ENCODE measurements at places on chromosomes 1 and 21.

- DNase-seq: no peak
Observed at GRCh38 chr1:46673749-46674182, 2.1 kb downstream of the TEX38 start.

DNA sequence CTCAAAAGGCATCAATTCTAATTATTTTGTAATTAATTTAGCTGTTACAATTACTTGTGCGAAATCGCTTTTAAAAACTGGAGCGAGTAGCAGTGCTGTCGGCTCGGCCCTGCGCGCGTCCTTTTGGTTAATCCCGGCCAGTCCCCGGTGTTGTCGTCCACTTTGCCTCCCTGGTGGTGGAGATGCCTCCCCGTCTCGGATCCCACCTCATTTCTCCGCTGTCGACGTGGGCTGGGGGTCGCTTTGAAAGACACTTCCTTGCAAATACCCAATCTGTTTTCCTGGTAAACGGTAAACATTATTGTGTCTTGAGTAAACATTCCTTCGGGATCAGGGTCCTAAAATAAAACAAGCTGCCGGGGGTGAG is 3.7 kb downstream of the FOXD3 start:
- no peak for DNase-seq

- DNase-seq: no peak
Observed at GRCh38 chr1:36583980-36584782, 101.5 kb upstream of the CSF3R start.

DNA sequence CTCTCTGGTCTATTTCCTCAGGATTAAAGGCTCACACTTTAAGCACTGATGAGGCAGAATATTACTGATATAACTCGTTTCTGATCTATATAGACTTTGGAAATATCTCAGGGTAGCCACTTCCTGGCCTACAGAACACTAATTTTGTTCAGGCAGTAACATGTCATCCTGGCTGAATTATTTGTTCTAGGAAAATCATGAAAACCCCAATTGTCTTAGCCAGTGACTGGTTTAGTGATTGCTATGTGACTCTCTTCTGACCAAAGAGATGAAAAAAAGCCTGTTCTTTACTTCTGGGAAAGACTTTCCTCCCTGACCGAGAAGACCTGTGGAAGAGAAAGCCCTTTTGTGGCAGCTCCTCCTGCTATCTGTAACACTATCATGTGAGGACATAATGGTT is 453.7 kb downstream of the SETD4 start:
- no peak for DNase-seq

DNA sequence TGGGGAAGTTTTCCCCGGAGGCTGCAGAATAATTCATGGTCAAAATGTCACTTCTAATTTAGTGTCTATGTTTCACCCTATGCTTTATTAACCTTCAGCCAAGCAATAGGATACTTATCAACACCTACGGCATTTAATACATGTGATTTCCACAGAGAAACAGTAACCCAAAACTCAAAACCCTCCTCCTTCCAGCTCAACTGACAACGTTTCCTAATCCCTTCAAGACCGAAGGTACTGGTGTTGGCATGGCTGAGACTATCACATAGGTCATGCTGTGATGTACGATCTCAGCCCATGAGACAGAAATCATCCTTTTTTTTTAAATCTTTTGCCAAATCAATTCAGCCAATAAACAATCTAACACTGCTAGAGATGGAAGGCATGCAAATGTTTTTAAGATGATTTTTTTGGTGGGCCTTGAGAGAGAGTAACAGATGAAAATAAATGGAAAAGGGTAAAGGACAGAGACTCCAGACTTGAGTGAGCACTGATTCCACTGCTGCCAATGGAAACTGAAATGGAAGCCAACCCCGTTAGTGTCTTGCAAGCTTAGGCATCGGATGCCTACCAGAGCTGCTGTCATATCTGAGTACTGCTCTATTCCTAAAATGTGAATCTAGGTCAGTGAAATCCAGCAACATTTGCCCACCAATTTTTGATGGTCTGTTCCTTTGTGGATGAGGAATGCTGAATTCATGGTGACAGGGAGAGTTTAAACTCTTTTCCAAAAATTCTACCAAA is 63.4 kb upstream of the BCL10 start:
- DNase-seq: no peak

DNA sequence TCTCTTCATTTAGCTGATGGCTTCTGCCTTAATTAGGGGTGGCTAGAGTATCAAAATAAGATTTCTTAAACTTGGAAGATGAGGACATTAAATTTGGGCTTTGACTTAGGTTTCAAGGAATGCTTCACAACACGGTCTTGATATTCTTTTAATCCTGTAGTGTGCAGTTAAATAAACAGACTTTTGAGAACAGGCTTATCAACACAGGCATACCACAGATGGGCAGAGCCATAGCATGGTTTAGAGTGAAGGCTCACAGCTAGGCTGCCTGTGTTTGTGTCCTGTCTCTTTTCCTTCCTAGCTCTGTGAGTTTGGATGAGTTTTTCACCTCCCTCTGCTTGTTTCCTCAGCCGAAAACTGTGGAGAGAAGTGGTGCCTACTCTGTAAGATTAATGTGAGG is 102.3 kb upstream of the IPO9 start:
- DNase-seq: no peak

DNA sequence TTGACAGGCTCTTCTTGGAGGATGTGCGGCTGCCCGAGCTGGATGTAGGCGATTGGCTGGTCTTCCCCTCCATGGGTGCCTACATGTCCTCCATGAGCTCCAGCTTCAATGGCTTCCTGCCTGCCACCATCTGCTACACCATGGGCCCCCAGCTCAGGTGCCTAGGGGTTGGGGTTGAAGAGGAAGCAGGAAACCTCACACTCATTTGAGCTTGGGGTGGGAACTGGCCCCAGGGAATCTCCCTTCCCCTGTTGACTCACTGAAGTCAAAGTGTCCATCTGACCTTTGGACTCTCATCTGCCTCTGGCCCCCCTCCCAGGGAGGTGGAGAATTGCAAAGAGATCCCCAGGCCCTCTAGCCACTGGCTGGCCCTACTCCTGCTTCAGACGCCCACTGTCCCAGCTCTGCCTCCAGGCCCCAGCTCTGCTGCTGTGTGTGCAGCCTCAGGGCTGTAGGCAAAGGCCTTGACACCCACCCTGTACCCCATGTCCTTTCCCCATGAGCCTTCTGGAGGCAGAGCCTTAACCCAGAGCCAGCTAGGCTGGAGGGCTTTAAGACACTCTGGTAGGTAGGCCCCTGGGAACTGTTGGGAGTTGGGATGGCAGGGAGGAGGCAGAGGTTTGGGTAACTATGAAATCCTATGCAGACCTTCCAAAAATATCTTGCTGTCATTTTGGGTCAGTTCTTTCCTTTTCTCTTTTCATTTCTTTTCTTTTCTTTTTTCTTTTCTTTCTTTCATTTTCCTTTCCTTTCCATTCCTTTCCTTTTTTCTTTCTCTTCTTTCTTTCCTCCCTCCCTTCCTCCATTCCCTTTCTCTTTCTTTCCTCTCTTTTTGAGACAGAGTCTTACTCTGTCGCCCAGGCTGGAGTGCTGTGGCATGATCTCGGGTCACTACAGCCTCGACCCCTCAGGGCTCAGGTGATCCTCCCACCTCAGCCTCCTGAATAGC is 66.9 kb upstream of the TINAGL1 start:
- no peak for DNase-seq

GRCh38 chr1:192539297-192540092 is 36.1 kb upstream of the RGS1 start:
- DNase-seq: no peak

DNA sequence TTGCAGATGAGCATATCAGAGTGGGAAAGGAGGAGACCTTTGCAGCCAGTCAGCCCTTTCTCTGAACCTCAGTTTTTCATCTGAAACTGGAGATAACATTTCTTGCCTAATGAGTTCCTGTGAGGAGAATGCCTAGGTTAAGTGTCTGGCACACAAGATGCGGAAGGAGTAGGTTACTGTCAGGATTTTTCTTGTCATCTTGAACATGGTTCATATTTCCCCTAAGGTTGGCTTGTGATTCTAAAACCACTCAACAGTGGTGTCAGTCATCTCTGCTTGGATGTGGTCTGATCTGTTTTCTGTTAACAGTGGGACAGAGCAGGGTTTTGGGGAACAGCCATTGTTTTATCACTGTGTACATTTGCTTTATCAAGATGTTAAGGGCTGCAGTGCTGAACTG is 70.6 kb downstream of the TGFB2 start:
- no peak for DNase-seq

DNA sequence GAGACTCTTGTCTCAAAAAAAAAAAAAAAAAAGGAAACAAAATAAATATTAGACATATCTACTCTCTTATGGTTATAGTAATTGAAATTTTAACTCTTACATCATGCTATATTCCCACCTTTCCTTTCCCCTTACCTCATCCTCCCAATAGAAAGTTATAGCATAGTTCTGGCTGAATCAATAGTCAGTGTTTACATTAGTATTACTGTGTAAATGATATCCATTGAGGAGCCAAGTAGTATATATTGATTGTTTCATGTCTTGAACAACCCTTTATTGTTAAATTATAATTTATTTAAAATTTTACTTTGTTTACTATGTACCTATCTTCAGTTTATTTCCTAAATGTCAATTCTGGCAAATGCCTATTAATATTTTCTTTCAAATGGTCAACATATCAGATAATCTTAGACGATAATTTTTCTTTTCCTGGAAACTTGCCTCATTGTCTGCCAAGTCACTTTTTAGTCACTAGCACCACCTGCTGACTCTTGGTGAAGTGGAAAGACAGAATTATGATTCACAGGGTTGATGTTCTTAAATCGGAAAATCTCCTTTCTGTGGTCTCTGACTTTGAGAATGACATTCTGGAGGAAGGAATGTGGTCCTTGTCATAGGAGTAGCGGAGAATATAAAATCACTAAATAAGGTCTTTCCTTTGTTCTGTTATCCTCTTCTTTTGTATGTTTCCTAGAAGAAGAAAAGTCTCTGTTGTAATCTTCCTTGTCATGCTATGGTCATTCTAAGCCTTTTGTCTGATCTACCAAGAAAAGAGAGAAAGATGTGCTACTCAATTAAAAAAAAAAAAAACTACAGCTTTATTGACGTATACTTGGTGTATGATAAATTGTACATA is 8.6 kb downstream of the HJV start:
- no peak for DNase-seq

- DNase-seq: no peak
Observed at GRCh38 chr1:111209622-111210021, 9.2 kb upstream of the DENND2D start.

DNA sequence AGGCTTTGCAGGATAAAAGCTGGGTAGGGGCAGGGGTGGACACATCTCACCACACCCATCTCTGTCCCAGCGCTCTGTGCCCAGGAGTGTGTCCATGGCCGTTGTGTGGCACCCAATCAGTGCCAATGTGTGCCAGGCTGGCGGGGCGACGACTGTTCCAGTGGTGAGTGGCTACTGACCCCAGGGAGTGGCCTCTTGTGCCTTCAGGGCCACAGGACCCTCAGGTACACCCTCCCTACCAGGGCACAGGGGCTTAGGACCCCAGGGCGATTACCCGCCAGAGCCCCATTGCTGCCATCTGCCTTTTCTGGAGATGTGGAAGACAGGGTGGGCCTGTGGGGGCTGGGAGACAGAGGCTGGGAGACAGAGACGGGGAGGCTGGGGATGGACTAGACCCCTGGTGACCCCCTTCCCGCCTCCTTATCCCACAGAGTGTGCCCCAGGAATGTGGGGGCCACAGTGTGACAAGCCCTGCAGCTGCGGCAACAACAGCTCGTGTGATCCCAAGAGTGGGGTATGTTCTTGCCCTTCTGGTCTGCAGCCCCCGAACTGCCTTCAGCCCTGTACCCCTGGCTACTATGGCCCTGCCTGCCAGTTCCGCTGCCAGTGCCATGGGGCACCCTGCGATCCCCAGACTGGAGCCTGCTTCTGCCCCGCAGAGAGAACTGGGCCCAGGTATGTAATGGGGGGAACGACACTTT is 12.8 kb downstream of the PEAR1 start:
- DNase-seq: no peak

DNA sequence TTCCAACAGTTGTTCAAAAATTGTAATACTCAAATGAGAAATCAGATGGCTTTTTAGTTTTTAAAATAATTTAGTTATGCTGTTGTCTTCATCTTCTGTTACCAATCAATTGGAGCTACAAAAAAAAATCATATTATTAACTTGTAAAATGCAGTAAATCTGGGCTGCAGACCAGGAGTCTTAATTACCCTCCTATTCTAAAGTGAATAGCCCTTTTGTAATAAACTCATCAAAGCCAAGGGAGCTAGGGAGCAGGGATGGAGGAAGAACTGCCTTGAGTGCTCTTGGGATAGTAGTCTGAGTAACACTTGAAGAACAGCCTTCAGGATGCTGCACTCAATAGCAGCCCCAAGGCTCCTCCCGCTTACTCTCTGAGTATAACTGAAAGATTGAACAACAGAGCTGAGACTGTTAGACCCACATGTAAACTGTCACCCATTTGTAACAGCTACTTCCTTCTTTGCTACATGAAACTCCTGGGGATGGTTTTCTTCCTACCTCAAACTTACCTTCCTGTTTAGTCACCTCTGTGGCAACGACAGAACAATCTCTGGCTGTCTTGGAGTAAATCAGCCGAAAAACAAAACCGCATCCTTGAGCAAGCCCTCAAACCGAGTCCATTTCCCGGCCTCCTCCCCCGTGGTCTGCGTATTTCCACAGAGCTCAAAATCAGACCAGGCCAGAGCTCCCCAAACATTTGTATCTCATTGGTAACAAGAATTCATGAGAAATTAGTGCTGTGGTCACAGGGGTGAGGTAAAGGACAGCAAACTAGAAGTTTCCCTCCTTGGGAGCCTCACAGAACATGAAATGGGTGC is 55.9 kb downstream of the CD58 start:
- DNase-seq: no peak

- no peak for DNase-seq
Observed at GRCh38 chr1:52402860-52403240, 1.4 kb downstream of the ORC1 start.
